ENCODE measurements at places on chromosomes 7 and 10.

GRCh38 chr7:112937651-112938415 is 147.6 kb upstream of the TMEM168 start:
- DNase-seq, result no peak

DNA sequence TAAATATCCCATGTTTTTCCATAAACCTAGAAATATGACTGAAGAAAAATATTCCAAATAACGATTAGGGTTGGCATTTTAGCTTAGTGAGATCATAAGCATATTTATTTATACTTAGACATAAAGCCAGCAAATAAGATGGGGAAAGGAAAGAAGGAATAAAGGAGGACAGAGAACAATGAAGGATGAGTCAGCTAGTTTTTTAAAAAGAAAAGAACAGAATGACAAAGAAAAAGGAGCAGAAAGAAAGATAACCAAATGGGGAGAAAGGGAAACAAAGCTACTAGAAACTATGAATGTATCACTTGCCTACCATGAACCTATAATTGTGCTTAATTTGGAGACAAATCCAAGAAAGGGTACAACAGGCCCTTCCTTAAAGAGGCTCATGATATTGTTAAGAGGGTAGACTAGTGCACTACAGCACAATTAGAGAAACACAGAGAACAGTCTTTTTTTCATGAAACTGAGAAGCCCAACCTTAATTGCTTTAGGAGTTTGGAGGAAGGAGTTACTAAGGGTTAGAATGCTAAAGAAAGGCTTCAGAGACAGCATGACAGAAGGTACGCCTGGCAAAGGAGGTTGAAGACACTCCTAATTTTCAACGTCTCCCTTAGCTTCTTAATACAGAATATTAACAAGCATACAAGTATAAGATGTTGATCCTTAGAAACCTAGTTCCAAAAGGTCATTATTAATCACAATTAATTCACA is 23.9 kb downstream of the HERPUD2 start:
- DNase-seq, result no peak

DNA sequence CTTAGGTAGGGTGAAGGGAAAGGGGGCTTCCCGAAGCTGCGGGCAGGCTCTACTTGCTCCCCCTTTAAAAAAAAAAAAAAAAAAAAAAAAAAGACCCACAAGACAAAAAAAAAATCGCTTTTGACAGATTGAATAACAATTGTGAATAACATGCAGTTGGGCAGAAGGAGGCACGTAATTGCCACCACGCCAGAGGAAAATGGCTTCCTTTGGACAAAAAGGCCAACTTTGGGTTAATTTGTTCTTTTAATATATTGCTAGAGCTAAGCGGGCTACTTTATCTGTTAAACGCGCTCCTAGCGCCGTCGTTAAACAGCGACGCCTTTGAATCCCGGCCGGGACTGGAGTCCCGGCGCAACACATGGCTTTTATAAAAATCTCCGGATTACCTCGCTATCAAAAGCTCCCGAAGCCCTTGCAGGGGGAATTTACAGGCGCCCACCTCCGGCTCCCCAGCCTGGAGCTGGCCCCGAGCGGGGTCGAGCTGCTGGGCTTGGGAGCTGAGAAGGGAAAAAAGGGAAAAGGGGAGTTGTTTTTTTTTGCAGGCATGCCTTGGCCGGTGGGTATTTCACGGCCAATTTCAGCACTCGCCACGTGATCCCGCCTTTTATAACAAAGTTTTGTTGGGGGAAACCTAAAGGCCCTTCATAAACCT is 1.2 kb downstream of the HOXA11 start:
- no peak for DNase-seq

- DNase-seq, result no peak
These were observed 390.1 kb downstream of the GATA3 start for GRCh38 chr10:8444630-8445029.

- DNase-seq, result no peak
These were observed 53.5 kb downstream of the DENND11 start for GRCh38 chr7:141648276-141649114.

DNA sequence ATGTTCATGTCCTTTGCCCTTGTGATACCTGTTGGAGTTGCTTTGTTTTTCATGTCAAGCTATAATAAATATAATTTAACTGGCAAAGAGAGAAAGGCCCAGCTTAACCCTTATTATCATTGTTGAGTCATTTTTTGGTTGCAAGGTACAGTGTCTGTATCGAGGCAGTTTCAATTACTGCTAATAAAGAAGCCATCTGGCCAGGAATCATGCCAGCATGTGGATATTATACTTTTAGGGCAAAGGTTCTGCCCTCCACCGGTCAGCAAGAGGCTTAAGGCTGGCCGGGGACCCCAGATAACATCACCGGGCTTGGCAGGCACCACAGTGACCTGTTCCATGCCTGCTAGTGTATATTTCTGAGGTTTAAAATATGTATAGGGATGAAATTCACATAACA is 9.0 kb upstream of the CYP3A4 start:
- DNase-seq, result no peak

- no peak for DNase-seq
These were observed 25.6 kb upstream of the MKX start for GRCh38 chr10:27771231-27771630.

- DNase-seq, result no peak
These were observed 578.5 kb downstream of the SH2D4B start for GRCh38 chr10:81116201-81116600.

DNA sequence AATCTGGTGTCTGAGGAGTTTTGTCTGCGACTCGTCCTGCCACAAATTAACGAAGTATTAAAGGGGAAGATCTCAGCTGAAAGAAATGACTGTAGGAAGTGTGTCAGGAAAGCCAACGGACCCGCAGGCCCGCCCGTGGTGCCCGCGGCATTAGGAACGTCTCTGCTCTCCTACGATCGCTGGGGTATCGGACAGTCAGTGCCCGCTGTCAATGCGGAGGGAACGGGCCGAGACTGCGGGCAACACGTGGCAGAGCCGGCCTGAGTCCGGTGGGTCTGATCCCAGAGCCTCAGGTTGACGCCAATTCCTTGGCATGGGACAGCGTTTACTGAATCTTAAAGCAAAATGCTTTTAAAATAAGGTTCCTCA is 128.7 kb downstream of the KBTBD2 start:
- DNase-seq, result no peak

DNA sequence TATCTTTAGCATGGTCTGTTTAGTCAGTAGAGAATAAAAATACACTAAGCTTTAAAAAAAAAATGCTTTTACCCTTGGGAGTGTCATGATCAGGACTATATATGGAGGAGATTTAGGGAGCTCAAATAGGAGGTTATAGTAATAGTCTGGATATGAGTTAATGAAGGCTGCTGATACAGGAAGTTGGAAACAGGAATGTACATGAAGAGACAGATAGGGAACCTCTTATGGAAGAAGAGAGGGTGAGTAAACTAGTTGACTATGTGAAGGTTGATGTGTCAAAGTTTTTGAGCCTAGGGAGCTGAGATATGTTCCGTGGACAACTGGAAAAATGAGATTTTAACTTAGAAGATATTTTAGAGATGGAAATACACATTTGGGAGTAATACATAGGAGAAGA is 472.0 kb upstream of the FZD8 start:
- no peak for DNase-seq

GRCh38 chr10:100774223-100774622 is 28.8 kb downstream of the PAX2 start:
- DNase-seq, result no peak

- peak; percentile 59 for DNase-seq
These were observed 43.7 kb downstream of the CH25H start for GRCh38 chr10:89163265-89163995.

GRCh38 chr7:79692015-79692414 is 238.5 kb upstream of the MAGI2 start:
- DNase-seq, result no peak

Measured in activated T-helper 2 cell treated with anti-CD3 and anti-CD28 coated beads, Interferon-gamma antibody, Interleukin-2, Interleukin-4, amounts not matched to agents 10 μg/mL and 5 μg/mL and 100 μg/mL, durations not matched to agents 14 hours and 24 hours and 36 hours (primary cell).